ENCODE measurements at places on chromosomes 13 and 19.

DNA sequence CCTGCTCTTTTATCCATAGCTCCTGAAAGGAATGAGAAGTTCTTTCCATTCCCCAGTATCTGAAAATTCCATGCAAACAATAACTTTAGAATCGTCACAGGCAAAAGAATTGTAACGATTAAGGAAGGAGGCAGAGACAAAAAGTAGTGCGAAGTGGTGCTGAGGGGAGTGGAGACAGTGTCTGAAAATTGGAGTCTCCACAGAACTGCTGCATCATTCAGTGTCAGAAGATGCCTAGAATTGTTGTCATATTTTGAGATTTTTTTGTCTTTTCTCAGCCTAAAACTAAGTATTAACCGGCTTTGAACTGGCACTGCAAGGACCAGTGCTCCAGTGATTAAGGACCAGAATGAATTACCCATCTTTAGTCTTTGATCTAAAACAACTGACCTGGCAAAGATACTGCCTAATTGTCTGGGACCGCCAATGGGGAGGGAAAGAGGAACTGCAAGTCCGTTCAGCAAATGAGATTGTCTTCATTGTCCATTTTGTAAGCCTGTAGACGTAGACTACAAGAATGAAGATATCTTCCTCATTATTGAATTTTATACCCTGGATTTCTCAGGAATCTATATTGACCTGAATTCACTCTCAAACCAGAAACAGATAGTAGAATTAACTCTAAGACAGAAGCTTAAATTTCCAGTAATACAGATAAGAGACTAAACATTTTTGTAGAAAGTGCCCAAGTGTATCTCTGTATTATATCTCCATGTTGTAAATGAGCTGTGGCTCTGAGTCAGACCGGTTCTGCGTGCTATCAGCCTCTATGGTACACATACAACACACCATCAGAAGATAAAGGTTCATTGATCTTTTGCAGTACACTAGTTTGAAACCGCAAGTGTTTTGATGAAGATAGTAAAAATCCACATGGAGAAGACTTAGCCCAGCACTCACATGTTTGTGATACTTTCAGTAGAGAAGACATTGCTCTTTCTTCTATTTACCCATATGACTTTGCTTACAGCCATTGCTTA is 293.2 kb downstream of the EFNB2 start:
- DNase-seq: no peak

DNA sequence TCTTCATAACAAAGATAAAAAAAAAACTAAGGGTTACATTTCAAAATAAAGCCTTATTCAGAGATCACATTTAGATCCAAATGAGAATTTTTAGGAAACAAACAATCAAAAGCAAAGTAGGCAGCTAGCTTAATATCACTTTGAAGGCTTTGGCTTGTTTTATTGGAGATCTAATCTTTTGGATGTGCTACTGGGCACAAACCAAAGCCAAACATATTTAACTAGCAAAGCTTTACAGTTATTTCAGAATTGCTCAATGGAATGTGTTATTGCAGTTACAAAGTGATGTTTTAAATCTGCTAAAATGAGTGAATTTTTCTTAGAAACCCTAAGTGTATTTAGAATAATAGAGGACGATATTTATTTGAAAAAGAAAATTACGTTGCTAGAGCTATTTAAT is 114.7 kb upstream of the KLHL1 start:
- DNase-seq: no peak

DNA sequence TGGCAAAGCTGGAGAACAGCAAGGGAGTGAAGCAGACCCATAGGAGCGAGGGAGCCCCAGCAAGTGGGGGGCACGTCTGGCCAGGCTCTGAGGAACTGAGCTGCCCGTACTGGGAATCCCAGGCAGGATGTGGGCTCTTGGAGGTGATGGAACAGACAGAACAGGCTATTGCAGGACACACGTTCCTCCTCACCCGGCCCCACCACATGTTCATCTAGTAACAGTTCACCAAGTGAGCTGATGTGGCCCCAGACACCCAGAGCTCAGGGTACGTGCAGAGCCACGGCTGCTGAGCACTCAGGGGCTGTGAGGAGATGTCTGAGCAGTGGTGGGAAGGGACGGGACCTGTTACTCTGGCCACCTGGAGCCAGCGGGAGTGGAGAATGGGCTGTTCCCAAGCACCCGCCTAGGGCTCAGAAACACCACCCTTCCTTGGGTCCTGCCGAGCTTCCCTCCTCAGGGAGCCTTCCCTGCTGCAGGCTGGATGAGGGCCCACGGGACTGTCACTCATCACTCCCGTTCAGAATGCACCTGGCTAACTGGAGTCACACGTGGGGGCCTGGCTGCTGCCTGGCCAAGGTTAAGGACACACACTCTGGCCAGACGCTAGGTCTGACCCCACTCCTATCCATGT is 18.4 kb downstream of the ELL start:
- no peak for DNase-seq

- DNase-seq: peak; percentile 12
These were observed 6.5 kb downstream of the PLPPR3 start for GRCh38 chr19:815079-815774.

DNA sequence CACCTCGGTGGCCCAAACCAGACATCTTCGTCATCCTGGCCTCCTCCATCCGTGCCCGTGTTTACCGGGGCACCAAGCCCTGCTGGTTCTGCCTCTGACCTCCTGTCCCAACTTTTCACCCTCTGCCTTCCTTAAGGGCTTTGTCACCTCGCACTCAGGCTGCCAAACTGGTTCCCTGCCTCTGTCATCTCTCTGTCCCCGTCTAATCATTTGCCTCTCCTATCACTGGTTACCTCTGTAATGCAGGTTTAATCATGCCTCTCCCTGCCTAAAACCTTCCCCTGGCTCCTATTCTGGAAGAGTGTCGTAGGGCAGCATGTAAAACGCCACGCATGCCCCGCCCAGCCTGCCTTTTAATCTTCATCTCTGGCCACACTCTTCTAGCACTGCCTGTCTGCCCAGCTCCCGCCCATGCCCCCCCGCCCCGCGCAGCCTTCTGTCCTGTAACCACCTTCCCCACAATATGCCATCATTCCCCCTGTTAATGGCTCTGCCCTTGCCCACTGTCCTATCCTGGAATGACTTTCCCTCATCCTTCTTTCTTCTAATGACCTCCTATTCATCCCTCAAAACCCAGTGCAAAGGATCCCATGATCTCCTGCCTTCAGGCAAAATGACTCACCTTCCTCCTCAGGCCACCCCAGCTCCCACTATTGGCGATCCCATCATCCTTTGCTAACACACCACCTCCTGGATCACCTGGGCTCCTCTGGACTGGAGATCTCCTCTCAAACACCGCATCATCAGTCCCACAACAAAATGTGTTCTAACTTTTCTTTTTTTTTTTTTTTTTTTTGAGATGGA is 66.7 kb downstream of the PEX11G start:
- no peak for DNase-seq

DNA sequence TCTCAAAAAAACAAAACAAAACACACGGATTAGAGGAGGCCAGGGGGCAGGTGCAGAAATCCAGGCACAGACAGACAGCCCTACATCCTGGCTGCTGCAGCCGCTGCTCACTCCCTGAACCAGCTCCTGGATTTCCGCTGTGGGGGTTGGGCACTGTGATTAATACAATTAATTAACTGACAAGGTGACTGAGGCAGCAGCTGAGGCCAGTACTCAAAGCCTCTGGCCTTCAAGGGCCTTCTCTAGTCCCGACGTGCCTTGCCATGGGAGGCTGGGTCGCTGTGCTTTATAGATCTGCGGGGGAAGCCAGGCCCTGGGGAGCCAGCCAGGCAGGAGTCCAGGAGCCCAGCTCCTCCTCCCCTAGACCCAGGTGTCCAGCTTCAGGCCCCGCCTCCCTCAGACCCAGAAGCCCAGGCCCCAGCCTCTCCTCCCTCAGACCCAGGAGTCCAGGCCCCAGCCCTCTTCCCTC is 4.6 kb downstream of the NECTIN2 start:
- DNase-seq: no peak
